Pulmonary artery endothelial cell (primary cell): ENCODE measurements at places on chromosomes 3 and 15. TPM values are rescaled to one million over a fixed set of nuclear protein-coding genes. Genes with fewer than 3 reads are reported as not detected.
A peak's percentile ranks its signal among the peaks of the same experiment; 100 is the strongest.

GRCh38 chr15:42035435-42035761, 14.6 kb upstream of the PLA2G4E start:
- DNase-seq: no peak

DNA sequence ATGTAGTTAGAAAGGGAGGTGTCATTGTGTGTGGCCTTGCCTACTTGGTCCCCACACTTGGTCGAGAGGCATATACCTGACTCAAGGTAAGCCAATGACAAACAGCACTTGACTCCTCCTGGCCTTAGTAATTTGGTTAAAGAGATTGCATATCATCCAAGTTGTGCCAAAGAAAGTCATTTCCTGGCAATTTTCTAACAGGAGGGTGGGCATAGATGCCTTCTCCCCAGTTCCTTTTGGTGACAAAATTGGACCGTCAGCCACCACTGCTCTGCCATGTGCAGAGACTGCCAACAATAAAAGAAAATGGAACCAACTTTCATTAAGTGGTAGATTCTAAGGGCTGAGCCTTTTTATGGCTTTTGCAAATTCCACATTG, 7.9 kb upstream of the LEKR1 start:
- no peak for DNase-seq

- DNase-seq: no peak
These were observed 219.4 kb downstream of the CDIN1 start for GRCh38 chr15:36798794-36799193.

DNA sequence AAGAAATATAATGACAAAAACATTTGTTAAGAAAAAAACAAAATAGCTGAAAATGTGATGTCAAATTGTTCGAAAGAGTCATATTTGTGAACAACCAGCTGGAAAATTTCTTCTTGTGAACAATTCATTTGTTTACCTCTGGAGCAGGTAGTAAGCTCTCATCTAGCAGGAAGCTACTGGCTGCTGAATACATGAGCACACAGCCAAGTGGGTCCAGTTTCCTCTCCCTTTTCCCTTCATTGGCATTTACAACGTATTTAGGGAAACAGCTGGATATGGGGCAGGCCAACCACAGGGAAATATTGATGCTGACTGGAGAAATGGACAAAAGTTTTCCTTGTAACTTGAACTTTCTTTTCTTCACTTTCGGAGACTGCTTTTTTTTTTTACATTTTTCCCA, 1354.7 kb upstream of the EPHA6 start:
- DNase-seq: no peak

DNA sequence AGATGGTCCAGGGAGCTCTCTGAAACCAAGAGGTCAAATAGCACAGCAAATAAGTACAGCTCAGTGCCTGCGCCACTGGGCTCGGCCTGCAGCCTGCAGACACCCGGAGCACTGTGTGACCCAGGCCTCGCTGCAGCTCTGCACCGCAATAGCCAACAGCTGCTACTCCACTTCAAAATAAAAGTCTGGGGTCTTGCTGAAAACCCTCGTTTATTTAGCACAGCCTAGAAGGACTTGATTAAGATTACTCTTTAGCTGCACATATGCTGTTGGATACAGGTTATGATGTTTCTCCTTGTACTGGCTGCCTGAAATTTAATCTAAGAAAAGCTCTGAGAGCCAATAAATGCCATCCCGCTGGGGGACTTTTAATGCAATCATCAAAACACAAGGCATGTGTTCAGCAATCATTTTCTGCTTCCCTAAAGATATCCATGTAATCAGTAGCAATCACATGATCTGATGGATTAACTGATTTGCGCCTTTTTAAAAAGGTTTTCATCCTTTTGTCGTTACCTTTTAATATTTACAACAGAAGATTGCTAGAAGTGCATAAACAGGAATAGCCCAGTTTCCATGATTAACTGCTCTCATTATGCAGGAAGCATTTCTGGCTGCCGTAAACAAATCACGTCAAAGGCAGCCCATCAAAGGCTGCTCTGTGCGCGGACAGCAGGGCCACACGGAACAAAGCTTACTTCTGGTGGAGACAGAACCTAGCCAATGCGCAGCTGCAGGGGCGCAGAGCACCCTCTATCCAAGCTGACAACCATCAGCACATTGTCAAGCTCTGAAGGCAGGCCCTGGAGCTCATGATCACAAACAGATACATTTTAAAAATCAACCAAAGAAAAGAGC, 58.8 kb downstream of the CLASP2 start:
- DNase-seq: peak; percentile 27

DNA sequence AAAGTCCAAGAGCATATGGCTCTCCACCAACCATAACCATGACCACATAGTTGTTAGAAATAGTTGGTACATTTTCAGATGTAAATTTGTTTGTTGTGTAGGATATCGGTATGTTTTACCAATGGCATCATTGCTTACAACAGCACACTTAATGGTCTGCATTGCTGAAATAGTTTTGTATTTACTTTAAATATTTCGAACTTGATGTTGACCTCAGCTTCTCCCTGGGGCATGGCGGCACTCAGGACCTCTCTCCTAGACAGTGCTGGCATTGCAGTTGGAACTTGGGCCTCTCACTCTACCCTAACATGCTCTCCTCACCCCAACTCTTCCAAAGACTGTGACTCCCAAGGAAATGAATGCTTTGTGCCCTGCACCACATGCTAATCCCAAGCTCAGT, 5.0 kb downstream of the SLC22A13 start:
- DNase-seq: no peak

DNA sequence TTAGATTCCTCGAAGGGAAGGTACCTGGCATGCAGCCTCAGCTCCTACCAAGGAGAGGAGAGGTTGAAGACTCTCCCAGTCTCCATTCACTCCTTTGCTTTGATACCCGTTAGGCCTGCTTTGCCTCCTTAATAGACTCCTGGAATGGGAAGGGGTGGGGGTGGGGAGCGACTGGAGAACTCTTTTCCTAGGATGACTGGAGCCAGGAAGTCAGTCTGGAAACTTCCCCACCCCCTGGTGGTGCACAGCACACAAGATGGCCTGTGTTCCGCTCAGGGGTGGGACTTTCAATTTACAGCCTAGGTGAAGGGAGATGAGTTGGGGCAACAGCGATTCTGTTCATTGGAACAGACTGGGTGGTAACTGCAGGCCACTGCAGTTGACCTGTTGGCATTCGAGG, 21.4 kb upstream of the CELF6 start:
- no peak for DNase-seq

ATOSA gene
- total RNA-seq: 26.9 and 41.7 TPM in 2 replicates

AHSG gene
- not detected in 2 replicates for total RNA-seq

DNA sequence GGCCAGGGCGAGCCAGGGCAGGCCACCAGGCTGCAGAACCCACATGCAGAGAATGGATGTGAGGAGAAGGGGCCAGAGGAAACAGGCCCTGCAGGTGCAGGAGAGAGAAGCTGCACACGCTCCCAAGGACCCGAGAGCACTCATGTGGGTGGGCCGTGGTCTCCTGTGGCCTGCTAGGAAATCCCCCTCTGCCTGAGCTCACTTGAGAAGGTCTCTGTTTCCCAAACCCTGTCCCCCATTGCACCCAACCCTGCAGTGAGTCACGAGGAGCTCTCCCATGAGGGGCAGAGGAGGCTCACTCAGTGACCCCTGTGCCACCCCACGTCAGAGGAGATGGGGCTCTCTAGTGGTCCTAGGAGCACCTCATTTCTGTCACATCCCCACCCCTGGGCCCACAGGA, 111.1 kb downstream of the KLF13 start:
- no peak for DNase-seq

DNA sequence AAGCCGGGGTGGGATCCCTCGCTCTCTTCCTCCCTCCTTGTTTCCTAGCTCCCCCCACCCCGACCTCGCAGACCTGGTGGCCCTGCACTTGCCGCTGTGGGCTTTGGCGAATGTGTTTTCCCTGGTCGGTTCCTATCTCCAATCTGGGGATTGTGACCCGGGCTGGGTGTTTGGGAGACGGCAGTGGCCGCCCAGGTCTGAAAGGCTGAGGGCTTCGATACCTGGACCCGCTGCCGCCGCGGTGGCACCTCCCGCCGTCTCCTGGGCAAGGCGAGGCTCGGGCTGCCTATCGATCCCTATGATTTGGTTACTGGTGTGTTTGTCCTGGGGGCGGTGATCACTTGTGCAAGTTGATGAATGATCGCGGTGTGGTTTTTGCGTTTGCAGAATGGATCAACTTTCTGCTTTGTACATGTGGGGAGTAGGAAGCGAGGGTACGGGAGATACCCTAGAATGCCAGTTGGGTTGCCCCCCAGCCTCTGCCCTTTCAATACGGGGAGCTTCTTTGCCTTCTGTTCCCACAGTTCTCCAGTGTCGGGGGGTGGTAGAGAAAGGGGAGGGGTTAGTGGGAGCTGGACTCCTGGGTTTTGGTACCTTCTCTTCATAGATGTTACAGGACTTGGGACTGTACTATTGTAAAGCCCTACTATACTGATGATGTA, 3.0 kb downstream of the BBX start:
- DNase-seq: no peak

GRCh38 chr15:35784745-35785144, 238.8 kb upstream of the DPH6 start:
- no peak for DNase-seq

- no peak for DNase-seq
These were observed 13.3 kb downstream of the EBLN2 start for GRCh38 chr3:73074781-73075180.

RTP3 gene
- 0.07 TPM in 1 of 2 replicates, not detected in the other for total RNA-seq

DNA sequence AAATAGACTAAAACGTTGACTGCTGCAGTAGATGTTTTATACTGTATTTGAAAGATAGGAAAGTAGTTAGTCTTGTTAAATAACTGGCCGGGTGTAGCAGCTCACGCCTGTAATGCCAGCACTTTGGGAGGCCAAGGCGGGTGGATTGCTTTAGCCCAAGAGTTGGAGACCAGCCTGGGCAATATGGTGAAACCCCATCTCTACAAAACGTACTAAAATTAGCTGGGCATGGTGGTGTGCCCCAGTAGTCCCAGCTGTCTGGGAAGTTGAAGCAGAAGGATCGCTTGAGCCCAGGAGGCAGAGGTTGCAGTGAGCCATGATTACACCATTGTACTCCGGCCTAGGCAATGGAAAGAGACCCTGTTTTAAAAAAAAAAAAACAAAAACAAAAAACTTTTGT, 60.5 kb upstream of the ULK4 start:
- no peak for DNase-seq

MESP2 gene
- 0.14 TPM in 1 of 2 replicates, not detected in the other for total RNA-seq

GRCh38 chr15:63609448-63609847, 12.3 kb downstream of the FBXL22 start:
- no peak for DNase-seq

SRGAP3 gene
- total RNA-seq: 0.13 TPM in 1 of 2 replicates, not detected in the other

DNA sequence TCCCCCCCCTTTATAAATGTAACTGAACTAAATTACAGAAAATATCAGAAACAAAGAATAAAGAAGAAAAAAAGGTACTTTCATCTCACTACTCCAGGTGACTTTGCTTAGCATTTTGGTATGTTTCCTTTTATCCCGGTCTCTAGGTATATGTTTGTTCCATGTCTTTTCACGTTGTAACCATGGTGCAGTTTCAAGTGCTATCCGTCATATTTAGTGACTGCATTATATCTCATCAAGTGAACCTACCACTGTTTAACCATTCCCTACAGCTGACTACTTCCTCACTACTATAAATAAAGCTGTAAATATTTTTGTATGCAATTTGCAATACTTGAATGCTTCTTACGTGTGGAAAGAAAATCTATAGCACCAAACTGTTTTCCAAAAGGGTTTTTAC, 2.2 kb downstream of the BTBD1 start:
- DNase-seq: no peak

GRCh38 chr15:58483376-58483775, 51.6 kb downstream of the LIPC start:
- no peak for DNase-seq

LYZL4 gene
- total RNA-seq: not detected in 2 replicates

DNA sequence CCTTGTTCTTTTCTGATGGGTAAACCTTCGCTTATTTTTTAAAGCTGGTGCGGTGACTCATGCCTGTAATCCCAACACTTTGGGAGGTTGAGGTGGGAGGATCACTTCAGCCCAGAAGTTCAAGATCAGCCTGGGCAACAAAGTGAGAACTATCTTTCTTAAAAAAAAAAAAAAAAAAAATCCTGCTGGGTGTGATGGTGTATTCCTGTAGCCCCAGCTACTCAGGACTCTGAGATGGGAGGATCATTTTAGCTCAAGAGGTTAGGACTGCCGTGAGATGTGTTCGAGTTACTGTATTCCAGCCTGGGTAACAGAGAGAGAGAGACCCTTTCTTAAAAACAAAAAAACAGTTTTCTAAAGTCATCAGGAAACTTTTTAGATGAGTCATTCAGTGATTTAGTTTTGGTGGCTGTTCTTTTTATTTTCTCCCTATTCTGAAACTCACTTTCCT, 37.7 kb downstream of the SLMAP start:
- DNase-seq: no peak

- DNase-seq: no peak
These were observed 163.7 kb downstream of the MOBP start for GRCh38 chr3:39631136-39631535.

GRCh38 chr3:5068531-5069050, 53.5 kb upstream of the ARL8B start:
- DNase-seq: no peak

DNA sequence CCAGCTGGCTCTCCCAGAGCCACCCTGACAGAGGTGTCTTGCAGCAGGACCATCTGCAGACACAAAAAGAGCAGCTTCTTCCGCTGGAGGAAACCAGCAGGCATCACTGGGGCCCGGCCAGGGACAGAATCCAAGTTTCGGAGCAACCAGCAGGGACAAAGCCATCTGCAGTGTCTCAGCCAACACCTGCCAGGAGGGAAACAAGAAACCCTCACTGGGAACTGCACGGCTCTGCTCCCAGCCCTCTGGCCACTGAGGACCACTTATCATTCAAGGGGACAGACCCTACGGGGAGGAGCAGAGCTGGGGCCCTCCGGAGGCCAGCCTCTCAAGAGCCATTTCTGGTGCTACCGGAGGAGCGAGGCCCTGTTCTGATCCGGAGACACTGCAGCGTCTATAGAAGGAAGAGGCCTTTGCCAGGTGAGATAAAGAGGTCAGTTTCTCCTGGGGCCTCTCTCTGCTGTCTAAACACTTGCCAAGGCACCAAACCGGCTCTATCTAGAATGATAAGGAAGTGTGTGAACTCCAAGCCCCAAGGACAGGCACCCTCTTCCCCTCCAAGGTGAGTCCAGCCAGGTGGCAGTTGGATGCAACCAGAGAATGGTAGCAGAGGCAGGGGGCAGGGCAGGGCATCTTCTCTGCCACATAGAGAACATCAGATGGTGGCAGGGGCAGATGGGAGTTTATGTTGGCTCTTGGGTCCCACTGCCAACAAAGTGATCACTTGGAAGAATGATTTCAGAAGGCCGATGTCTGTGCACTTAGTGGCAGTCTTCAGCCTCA, 89.0 kb downstream of the CHSY1 start:
- no peak for DNase-seq

DNA sequence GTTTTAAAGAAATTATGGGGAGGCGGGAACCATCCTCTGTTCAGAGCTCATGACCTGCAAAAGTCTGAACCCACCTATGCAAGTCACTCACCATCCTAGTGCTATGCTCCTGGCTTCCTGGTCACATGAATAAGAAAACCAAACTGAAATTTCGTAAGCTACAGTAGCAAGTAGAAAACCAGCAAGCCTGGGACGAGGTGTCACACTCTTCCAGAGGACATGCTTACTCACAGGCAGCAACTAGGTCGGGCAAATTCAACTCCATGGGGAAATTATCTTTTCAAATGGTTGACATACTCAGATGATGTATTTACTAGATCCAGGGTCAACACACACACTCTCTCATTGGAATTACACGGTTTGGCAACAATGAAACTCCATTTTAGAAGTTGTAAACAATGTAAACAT, 31.3 kb downstream of the LDHAL6B start:
- DNase-seq: no peak

GRCh38 chr15:96270581-96271172, 59.8 kb upstream of the NR2F2 start:
- DNase-seq: no peak

ATP13A5 gene
- total RNA-seq: not detected in 2 replicates

GOLGA6A gene
- not detected in 2 replicates for total RNA-seq
